ENCODE measurements at places on chromosomes 5 and 9. TPM values are rescaled to one million over a fixed set of nuclear protein-coding genes. Genes with fewer than 3 reads are reported as not detected.

DNA sequence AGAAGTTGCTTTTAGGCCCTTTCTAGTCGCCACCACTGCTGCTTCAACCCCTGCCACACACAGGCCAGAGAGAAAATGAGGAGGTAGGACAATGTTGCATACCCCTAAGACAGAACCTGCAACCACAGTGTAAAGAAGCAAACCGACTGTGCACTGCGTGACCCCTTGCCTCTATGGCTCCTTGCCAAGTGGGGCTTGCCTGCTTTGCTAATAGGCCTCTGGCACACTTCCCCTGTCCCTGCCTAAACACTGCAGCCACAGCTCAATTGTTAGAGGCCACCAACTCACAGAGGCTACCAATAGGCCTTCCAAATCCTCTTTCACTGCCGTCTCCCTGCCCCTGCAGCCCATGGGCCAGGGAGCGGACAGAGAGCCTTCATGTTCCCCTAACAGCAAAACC, 280.1 kb downstream of the CDH10 start:
- DNase-seq = no peak

GRCh38 chr5:149671544-149671943, 58.6 kb upstream of the PPARGC1B start:
- DNase-seq = no peak

- no peak for DNase-seq
These were observed 6.7 kb downstream of the SLCO4C1 start for GRCh38 chr5:102289251-102289899.

- DNase-seq = no peak
These were observed 17.9 kb upstream of the POC5 start for GRCh38 chr5:75734913-75735789.

- peak; percentile 79 for DNase-seq
These were observed 57.6 kb downstream of the AHRR start for GRCh38 chr5:378976-379742.

GRCh38 chr9:87640385-87640795, 85.5 kb upstream of the CTSL start:
- peak; percentile 69 for DNase-seq

- DNase-seq = no peak
These were observed 156.6 kb upstream of the PHYKPL start for GRCh38 chr5:178389026-178389729.

DNA sequence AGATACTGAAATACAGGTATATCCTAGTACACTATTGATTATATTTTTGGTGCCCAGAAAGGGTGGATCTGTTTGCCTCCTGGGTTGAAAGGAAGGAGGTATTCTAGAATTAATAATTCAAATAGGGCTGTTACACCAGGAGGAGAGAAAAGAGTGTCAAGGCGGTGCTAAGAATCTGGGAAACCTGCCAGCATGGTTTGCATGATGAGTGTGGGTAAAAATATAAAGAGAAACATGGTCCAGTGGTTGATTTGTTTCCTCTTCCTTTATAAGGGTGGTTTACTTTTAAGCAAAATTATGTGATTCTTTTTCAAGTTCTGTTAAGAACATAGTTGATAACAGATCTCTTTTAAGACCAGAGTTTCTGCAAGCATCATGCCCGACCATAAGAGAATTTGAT, 69.4 kb upstream of the NFIB start:
- DNase-seq = peak; percentile 57

DNA sequence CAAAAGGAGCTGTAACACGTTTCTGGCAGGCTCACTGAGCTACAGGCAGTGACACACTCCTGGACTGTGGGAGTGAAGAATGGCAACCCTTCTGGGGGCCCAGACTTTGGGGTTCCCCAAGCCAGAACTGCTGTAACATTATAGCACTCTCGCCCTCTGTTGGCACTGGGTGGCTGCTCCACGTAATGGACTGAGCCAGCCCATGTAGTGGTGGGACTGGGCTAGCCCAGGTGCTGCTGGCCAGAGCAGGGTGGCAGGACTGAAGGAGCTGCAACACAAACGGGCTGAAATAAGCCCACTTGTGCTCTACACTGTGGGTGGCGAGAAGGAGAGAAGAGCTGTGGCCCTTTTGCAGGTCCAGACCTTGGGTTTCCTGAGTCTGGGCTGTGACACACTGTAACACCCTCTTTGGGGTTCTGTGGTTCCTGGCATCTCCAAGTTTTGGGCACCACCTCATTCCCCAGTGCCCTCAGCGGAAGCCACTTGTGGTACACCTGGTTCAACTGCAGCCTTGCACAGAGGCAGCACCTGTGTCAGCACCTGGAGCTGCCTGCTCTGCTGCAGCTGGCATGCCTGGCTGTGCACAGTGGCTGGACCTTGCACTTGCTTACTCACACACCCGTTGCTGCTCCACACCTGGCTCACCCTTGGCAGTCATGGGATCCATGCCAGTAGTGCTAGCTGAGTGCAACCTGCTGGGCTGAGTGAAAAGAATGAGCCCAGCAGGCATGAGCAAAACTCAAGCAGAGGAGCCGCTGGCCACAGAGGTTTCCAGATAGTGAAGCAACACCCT, 95.0 kb upstream of the PRR16 start:
- DNase-seq = no peak

DNA sequence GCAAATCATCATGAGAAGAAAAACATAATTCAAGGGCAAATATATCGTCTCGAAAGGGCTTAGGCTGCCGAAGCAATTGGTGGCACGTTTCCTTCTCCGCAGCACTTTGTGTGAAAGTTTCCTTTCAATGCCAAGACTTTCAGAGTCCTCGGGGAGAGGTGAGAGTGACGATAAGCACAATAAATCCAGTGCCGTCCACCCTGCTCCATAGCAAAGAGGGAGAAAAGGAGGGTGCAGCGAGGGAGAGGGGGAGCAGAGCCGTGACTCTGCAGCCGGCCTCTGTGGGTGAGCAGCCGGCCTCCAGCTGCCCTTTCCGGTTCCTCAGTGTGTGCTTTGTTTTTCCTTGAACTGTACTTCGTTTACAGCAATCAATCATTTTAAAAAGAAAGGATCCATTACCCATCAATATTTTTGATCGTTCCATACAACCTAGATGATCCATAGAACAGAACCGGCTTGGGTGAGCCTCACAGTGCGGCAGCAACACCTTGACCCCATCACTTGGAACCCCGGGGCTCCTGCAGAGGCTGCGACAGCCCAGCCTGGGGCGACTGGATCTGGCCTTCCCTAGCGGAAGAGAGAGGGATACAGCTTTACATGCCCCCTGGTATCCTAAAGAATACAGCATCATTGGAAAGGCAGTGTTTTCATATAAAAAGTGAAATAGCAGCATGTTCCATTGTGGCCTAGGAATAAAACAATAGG, 247.0 kb upstream of the IRX4 start:
- no peak for DNase-seq

- peak; percentile 86 for DNase-seq
These were observed 269.4 kb upstream of the PTGER4 start for GRCh38 chr5:40410231-40410861.

- DNase-seq = no peak
These were observed 2.8 kb downstream of the TUBB4B start for GRCh38 chr9:137243626-137244485.

DNA sequence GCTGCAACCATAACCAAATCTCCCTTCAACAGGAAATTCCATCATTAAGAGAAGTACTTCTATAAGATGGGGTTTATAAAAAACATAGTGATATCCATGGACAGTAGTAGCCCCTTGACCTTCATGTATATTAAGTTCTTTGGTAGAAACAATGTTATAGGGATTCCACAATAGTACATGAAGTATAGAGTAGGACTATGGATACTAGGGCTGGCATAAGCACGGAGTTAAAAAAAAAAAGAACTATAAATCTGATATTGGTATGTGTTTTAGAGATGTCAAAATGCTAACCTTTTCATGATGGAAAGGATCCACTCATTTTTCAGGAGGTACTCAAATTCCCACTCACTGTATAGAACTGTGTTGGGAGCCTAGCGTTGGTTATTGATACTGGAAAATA, 337.6 kb downstream of the FGF10 start:
- DNase-seq = no peak

- no peak for DNase-seq
These were observed 22.1 kb downstream of the URM1 start for GRCh38 chr9:128393145-128393775.

DNA sequence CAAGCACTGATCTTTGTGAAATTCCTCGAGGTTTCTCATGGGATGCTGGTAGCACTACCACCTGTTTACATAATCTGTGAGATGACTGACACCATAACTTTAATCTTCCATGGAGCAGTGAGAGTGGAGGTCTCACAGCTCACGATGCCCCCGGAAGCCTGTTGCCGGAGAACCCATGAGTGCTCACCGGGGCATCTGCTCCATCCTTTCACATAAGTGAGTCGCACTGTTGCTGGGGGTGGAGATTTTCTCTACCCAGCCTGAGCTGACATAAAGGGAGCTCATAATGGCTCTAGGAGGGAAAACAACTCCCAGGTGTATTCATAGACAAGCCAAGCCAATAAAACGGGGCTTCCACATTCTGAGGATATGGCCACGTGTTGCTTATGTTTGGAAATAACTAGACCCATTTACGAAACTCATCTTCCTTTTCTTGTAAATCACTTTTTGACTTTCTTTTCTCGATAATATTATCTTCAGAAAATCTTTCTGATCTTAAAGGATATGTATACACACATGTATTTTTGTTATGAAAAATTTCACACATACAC, 11.2 kb upstream of the GFPT2 start:
- DNase-seq = no peak

GRCh38 chr9:2340046-2340760, 281.4 kb upstream of the VLDLR start:
- DNase-seq = peak; percentile 12

- DNase-seq = peak; percentile 20
These were observed 604.8 kb upstream of the BRINP1 start for GRCh38 chr9:119974026-119974425.

- DNase-seq = peak; percentile 74
These were observed 25.2 kb upstream of the ADAMTS6 start for GRCh38 chr5:65506961-65507360.

DNA sequence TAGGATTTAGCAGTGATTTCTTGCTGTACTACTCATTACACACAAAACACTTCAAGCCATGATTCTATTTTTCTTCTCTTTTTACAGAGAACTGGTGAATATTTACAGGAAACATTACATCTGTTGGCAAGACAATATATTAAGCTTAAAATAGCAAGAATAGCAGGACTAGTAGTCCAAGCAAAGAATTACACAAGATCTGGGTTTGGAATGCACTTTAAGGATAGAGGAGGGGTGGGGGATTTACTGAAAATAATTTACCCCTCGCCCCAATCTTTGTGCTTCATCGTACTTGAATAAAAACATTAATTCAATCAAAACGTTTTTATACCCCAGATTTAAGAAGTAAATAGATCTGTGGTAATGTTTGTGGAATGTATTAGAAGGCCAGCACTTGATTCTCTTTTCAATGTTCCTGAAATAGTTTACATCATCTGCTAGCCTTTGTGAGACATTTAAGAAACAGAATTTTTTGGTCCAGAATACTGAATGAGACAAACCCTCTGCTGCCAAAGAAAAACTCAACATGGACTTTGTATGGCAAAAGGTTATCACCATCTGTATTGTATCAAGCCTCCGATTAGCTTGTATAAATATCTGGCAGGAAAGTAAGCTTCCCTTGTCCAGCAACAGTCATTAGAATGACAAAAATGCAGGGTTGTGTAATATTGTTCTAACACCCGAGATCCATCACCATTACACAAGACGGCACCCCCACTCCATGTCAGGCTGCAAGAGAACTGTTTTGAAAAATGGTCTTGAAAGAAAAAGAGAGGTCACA, 23.8 kb downstream of the SVEP1 start:
- DNase-seq = peak; percentile 88

DNA sequence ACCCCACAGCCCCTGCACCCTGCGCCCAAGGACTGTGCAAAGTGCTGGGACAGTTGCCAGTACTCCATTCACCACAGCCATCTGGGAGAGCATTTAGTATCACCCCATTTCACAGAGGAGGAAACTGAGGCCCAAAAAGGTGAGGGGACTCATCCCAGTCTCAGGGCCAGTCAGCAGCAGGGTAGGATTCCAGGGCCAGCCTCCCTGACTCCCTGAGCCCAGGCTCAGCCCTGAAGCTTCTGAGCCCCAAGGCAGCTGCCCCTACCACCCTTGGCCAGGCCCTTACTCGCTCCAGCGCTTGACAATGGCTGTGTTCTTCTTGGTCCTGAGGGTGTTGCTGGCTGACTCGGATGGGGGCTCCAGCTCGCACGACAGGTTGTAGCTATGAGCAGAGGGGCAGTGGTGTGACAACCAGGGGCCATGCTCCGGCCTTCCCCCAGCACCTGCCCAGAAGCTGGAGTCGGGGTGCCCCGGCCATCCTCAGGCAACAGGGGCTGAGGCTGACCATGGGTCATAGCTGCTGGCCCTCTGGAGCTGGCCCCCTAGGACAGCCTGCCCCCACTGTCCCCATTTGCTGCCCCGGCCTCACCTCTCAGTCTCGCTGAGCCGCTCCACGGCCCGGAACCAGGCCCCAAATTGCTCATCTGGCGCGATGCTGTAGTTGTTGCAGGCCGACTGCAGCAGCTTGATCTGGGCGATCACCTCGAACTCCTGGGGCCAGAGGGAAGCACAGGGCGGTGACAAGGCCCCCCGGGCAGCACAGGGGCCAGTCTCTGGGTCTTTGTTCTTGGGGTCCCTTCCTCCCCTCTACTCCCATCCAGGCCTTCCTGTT, 18.6 kb downstream of the RALGDS start:
- no peak for DNase-seq

- DNase-seq = no peak
These were observed 207.1 kb downstream of the GABRG2 start for GRCh38 chr5:162274679-162275078.

GRCh38 chr5:88727705-88728313, 155.2 kb downstream of the MEF2C start:
- peak; percentile 2 for DNase-seq

Gene TICAM2
- total RNA-seq = 6.8 TPM

Gene ANKDD1B
- 0.41 TPM for total RNA-seq

Gene SLC36A3
- total RNA-seq = not detected

Gene ITK
- total RNA-seq = 0.48 TPM

Gene C9orf50
- not detected for total RNA-seq

Gene THBS4
- total RNA-seq = 0.55 TPM

Gene JAKMIP2
- 15.1 TPM for total RNA-seq

Gene PCDHGB1
- total RNA-seq = 1.5 TPM

Gene WDR70
- total RNA-seq = 34.7 TPM

All from astrocyte (in vitro differentiated cells and primary cell).